Substantia nigra (tissue), 51 donors: ENCODE measurements at places on chromosomes 6 and 20.
A peak's percentile ranks its signal among the peaks of the same experiment; 100 is the strongest.

- DNase-seq: peak; percentile 43
Observed at GRCh38 chr6:47308552-47309290, 984 bp downstream of the TNFRSF21 start.

DNA sequence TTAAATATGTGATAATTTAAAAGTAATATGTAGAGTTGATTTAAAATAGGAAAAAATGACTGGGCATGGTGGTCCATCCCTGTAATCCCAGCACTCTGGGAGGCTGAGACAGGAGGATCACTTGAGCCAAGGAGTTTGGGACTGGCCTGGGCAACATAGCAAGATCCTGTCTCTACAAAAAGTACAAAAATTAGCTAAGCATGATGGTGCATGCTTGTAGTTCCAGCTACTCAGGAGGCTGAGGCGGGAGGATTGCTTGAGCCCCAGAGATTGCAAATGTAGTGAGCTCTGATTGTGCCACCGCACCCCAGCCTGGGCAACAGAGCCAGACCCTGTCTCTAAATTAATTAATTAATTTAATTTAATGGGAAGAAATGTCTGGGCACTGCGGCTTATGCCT, 44.2 kb upstream of the CDYL start:
- DNase-seq: no peak

DNA sequence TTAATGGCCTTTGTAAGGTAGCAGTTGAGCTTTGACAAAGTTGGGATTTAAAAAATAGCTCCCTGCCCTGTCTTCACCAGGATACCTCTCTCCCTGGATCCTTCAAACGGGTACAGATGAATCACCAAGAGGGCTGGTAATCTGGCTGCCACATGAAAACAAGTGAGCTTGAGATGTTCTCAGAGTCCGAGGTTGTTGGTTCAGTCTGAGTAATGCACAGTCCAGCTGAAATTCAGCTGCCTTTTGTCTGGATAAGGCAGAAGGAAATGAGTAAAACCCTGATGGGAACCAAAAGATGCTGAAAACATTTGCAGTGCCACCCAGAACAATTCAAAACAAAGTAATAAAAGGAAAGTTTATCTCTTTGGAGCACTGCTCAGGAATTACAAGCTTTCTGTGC, 86.8 kb downstream of the GJA1 start:
- no peak for DNase-seq

DNA sequence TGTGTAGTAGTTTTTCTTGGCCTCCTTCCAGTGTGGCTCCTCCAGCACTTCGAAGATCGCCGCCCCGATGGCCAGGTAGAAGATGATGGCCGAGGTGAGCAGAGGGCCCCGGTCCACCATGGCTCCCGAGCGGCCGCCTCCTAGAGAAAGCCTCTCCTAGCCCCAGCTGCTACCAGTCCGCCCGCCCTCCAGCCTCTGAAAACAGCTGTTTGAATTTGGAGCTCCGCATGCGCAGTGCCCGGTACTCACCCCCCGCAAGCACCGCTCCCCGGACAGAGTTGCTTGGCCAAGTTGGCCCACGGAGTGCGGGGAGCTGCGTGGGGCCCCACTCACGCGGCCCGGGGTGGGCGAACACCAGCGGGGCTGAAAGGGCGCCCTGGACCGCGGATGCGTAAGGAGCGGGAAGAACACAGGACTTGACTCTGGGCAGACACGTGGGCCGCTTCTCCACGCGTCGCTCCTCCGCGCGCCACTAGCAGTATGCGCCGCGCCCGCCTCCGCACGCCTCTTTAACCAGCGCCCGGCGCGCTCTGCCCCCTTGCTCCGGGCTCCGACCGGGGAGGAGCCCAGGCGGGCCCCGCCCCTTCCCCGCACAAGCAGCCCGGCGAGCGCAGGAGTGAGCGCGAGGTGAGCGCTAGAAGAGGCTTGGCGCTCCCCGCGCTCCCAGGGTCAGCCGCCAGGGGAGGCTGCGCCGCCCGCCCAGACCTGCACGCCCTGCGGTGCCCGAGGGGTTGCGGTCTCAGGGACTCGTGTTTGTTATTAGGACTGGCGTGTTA, at the start of gene KCNK5:
Gene KCNK5, minus strand, starts transcription at position 484 of the 776 bp plus-strand sequence. Its CDS starts 364 bp downstream, at position 120.
- DNase-seq: peak; percentile 37

- DNase-seq: no peak
Observed at GRCh38 chr6:131103296-131103695, 32.0 kb upstream of the AKAP7 start.

- DNase-seq: no peak
Observed at GRCh38 chr20:58629215-58629580, 21.9 kb upstream of the STX16 start.

DNA sequence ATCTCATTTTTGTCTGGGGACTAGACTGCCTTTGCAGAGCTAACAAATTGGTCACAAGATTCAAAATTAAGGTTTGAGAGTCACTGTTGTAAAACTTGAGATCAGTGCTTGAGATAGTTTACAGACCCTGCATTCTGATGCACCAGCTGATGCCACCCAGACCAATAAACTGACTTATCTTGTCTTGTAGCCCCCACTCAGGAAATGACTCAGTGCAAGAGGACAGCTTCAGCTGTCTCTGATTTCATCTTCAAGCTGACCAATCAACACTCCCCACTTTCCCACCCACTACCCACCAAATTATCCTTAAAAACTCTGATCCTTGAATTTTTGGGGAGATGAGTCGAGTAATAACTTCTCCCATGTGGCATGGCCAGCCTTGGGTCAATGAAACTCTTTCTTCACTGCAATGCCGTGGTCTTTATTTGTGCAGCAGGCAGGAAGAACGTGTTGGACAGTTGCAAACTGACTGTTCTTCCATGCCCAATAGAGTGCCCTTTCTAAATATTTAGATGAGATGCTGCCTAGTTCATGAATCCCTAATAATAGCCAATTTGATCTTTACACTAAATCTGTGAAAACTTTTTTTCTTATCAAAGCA, 48.3 kb upstream of the PROKR2 start:
- DNase-seq: no peak

DNA sequence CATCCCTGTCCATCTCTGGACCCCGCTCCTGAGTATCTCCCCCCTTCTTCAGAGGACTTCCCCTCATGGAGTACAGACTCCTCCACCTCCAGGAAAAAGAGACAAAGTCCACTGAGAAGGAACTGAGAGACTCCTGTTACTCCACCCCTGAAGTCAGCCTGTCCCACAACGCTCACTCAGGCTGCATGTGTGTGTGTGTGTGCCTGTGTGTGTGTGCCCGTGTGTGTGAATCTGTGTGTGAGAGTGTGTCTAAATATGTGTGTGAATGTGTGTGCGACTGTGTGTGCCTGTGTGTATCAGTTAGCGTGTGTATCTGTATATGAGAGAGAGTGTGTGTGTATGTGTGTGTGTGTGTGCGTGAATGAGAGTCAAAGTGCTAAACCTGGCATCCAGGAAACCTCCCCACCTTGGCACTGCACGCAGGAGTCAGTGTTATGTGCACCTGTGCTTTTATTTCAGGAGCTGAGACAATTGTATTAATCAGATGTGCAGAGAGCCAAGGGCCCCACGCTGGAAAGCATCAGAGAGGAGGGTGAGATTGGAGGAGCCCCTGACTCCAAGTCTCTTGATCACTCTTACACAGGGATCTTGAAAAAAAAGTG, 39.0 kb downstream of the HLA-A start:
- DNase-seq: no peak

GRCh38 chr20:43514648-43514999, 7.1 kb downstream of the L3MBTL1 start:
- no peak for DNase-seq

- DNase-seq: no peak
Observed at GRCh38 chr6:139376604-139377218, 2.3 kb upstream of the CITED2 start.

DNA sequence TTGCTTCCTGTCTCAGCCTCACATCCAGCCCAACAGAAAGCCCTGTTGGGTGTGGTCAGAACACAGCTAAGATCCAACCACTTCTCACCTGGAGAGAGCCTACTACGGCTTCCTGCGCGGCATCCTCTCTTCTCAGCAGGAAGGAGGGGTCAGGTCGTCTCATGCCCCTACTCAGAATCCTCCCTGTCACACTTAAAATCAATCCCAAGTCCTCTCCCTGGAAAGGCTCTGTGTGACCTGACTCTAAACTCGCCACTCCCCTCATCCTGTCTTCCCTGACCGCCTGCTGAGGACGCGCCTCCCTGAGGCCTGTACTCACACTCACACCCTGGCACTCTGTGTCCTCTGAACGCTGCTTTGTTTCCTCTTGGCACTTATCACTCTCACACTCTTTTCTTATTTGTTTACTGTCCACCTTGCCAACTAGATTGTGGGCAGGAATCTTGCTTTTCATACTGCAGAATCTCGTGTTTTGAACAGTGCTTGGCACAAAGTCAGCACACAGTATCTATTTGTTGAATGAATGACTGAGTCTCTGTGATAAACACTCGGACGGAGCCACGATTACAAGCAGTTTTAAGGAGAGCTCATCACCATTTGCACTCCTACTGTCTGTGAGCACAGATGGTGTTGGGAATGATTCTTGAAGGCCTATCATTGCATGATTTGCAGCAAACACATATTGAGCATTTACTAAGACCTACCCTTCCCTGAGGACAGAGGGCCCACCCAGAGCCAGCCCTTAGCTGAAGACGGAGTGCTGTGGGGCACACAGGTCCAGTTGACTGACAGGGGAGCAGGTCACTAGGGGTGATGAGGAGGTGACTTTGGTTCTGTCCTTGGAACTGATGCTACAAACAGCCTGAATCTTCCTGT, 18.7 kb downstream of the RAB5IF start:
- DNase-seq: no peak

GRCh38 chr6:90025523-90026061, 131.3 kb downstream of the GJA10 start:
- DNase-seq: no peak

GRCh38 chr6:112231594-112232060, 22.7 kb downstream of the LAMA4 start:
- DNase-seq: no peak

GRCh38 chr6:43714311-43715055, 26.9 kb upstream of the MRPS18A start:
- DNase-seq: no peak

DNA sequence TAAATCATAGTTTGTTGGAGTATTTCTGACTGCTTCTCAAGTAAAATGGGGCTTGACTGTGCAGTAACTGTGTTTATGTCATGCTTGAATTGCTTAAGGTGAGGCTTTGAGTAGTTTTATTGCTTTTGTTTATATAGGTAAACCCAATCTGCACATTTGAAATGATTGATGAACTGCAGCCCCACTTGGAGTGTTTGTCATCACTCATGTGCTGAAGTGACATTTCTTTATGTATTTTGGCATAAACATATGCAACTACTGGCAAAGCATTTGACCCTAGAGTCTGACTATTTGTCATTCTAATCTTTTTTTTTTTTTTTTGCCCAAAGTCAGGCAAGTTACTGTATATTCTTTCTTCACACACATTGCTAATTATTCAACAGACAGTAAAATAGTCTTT, 491.4 kb upstream of the POU3F2 start:
- DNase-seq: no peak

DNA sequence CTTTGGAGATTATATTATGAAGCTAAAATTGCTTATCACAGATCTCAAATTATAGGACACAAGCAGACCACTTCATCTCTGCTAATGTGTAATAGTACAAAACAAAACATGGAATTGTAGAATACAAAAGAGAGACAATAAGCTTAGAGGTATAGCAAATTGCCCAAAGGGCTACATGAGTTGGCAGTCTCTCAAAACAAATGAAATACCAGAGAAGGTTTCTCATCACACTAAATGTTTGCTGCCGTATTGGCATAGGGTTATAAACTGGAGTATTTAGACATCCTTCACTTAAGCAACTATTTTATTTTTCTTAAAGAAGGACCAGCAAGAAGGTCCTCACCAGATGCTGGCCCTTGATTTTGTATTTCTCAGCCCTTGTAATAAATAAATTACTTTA, 5.9 kb upstream of the EYA4 start:
- DNase-seq: no peak

DNA sequence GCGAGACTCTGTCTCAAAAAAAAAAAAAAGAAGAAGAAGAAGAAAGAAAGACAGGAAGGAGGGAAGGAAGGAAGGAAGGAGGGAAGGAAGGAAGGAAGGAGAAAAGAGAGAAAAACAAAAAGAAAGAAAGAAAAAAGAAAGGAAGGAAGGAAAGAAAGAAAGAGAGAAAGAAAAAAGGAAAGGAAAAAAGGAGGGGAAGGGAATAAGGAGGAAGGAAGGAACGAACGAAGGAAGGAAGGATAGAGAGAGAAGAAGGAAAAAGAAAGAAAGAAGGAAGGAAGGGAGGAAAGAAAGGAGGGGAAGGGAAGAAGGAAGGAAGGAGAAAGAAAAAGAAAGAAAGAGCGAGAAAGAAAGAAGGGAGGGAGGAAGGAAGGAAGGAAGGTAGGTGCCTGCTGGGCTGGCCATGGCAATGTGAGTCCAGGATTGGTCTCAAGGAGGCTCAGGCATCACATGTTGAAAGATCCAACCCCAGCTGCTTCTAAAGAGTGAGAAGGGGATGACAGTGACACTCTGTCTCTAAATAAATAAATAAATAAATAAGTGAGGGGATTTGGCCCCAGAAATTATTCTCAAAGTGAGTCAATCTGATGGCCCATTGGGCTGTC, 24.3 kb upstream of the SRSF6 start:
- no peak for DNase-seq

DNA sequence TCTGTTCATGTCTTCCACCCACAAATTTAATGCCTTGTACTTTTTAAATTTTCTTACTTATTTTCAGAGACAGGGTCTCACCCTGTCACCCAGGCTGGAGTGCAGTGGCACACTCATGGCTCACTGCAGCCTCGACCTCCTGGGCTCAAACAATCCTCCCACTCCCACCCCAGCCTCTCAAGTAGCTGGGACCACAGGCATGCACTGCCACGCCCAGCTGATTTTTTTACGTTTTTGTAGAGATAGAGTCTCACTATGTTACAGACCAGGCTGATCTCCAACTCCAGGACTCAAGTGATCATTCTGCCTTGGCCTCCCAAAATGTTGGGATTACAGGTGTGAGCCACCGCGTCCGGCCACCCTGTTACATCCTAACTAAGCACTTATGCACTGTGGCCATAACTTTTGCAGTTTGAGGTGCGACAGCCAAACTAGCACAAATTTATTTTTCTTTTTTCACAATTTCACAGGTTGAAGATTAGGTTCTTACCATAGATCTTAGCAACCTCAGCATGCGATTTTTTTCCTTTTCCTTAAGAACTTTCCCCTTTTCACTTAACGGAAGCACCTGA, 92.1 kb downstream of the EPB41L2 start:
- DNase-seq: no peak

- DNase-seq: no peak
Observed at GRCh38 chr20:51128198-51128597, 105.3 kb upstream of the KCNG1 start.

DNA sequence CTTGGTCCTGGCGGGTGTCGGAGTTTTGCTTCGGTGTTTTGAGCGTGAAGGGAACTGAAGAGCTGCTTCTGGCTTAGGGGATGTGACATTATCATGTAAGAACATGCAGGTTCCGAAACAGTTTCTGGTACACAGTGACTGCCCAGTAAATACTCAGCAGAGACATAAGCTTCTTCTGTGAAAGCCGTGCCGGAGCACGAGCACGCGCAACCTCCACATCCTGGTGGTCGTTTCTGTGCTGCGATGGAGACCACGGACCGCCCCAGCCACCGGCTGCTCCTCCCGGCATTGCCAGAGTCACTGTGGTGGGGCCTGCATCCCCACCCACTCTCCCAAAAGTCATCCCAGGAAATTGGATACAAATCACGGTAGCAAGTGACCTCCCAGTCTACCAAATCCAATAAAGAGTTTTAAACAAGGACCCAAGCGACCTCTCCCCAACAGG, 18.7 kb downstream of the KIF25 start:
- no peak for DNase-seq

GRCh38 chr20:25608774-25609173, 15.0 kb downstream of the NANP start:
- DNase-seq: no peak

- no peak for DNase-seq
Observed at GRCh38 chr20:59812286-59813125, 120.9 kb downstream of the SYCP2 start.
